Left cardiac atrium (tissue), 4 donors: ENCODE measurements at places on chromosomes 16 and 17. TPM values are rescaled to one million over a fixed set of nuclear protein-coding genes. Genes with fewer than 3 reads are reported as not detected.

- no peak for DNase-seq
These were observed 53.5 kb downstream of the STX8 start for GRCh38 chr17:9522074-9522473.

DNAI2 gene
- not detected for total RNA-seq

GRCh38 chr16:75590920-75591843 lies 25.0 kb downstream of the GABARAPL2 start:
- peak; percentile 81 for DNase-seq

GRCh38 chr17:80585890-80586845 lies 41.5 kb downstream of the RPTOR start:
- no peak for DNase-seq

BEAN1 gene
- 1.6 TPM for total RNA-seq

DNA sequence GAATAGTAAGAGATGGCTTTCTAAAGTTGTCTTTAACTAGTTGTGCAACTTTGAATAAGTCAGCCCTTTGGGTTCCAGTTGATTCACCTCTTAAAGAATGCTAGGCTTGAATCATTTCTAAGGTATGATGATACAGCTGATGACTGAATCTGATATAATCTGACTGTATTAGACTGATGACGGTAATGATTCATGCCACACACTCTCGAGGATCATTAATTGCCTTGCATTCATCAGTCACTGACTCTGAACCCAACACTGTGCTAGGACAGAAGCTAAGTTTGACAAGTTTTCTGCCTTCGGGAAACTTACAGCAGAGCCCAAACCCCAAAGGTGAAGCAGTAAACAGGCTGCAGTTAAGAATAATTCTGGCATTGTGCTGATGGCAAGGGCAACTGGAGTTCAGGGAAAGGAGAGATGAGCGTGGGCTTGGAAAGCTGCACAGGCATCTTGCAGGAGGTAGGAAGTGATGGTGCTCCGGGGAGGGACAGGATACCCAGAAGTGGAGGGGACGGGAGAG lies 25.8 kb downstream of the ASIC2 start:
- DNase-seq: no peak

DNA sequence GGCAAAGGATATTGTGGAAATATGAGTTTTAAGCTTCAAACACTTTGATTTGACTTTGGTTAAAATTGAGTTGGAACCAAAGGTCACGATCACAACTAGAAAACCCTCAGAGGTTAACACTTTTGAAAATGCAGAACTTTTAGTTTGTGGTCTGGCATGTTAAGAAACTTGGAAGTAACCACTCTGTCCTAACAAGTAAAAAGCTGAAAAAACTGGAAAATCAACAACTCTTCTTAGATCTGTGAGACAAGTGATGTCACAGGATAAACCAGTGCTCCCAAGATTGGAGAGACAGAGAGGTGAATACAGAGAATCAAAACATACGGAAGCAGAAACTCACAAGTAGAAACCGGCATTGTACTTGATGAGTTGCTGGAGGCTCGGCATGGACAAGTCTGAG lies 17.4 kb downstream of the MFSD6L start:
- DNase-seq: no peak

GRCh38 chr17:63542942-63543821 lies 7.1 kb upstream of the DCAF7 start:
- DNase-seq: no peak

- DNase-seq: no peak
These were observed 429.0 kb downstream of the HS3ST4 start for GRCh38 chr16:26120729-26121128.

TMC6 gene
- total RNA-seq: 32.0 TPM

DNA sequence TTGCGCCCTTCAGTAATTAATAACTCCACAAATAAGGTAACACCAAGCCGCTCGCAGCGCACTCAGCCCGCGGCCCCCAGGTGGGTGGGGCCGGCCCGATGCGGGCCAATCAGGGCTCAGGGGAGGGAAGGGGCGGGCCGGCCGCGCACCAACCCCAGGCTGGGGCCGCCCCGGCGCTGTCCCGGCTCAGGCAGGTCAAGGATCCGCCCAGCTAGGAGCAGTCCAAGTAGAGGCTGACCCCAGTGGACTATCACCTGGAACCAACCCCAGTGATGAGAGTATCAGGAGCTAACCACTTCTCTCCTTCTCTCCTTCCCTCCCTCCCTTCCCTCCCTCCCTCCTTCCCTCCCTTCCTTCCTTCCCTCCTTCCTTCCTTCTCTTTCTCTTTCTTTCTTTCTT lies 110.8 kb downstream of the C16orf78 start:
- peak; percentile 81 for DNase-seq

- DNase-seq: no peak
These were observed 5.8 kb upstream of the ALDH3A1 start for GRCh38 chr17:19753661-19754463.

CCR7 gene
- 0.53 TPM for total RNA-seq

DNA sequence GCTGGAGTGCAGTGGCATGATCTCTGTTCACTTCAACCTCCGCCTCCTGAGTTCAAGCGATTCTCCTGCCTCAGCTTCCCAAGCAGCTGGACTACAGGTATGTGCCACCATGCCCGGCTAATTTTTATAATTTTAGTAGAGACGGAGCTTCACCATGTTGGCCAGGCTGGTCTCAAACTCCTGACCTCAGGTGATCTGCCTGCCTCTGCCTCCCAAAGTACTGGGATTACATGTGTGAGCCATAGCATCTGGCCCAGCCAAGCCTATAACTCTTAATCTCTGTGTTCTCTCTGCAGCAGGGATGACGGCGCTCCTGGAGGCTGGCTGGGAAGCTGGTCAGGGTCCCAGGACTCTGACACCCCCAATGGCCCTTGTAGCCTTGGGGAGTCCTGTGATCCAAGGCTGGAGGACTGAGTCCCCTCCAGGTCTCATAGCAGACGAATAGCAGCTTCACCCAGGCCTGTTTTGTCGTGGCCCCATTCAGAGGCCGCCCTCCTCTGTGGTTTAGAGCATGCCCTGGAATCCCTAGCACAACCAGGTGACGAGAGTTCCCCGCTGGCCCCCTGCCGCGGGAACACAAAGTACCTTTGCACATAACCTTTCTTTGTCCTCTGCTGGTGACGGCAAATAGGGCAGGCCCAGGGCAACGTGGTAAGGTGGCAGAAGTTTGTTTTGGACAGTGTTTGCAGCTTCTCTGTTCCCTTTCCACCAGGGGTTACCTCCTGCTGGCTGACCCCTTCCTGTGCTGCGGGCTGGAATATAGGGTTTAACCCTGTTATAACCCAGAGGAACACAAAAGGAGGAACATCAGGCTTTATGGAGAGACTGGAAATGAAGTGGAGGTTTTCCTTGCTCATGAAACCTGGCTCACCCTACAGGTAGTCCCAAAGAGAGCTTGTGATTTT lies 43.0 kb upstream of the TOB1 start:
- peak; percentile 59 for DNase-seq

DNA sequence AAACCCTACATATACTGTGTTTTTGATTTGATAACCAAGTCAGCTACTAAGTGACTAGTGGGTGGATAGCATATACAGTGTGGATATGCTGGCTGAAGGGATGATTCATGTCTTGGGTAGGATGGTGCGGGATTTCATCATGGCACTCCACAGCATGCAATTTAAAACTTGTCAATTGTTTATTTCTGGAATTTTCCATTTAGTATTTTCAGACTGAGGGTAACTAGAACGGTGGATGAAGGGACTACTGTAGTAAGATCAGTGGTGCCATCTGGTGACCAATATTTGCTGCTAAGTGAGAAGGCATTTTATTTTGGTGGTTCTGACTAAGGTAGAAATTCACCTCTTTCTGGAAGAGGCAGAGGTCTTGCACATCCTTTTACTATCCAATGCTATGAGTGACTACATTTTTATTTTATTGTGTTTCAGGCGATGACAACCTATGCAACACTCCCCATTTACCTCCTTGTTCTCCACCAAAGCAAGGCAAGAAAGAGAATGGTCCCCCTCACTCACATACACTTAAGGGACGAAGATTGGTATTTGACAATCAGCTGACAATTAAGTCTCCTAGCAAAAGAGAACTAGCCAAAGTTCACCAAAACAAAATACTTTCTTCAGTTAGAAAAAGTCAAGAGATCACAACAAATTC lies 3.1 kb downstream of the CDC6 start:
- DNase-seq: no peak

DNA sequence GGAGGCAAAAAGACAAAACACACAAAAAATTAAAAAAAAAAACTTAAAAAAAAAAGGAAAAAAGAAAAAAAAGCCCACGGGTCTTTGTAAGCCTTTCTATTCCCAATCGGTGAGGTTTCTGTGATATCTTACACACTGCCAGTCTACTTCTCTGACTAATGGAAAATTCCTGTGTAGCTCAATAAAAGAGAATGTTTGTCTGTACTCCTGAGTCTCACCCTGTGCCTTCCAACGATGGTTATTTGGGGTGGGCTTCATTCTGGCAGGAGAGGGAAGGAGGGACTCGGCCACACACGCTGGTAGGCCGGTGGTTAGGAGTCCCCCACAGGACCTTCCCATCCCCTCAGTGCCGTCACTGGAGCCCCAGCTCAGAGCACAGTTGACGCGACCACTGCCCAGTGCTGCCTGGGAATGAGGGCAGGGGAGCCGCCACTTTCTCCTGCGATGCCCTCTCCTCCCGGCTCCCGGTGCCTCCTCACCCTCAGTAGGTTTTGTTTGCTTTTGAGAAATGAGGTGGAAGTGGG lies 68.0 kb downstream of the AMFR start:
- DNase-seq: peak; percentile 24
